ENCODE measurements at places on chromosomes 3 and 15.

- DNase-seq: no peak
Measured at GRCh38 chr3:129460572-129460971, 20.5 kb downstream of the IFT122 start.

DNA sequence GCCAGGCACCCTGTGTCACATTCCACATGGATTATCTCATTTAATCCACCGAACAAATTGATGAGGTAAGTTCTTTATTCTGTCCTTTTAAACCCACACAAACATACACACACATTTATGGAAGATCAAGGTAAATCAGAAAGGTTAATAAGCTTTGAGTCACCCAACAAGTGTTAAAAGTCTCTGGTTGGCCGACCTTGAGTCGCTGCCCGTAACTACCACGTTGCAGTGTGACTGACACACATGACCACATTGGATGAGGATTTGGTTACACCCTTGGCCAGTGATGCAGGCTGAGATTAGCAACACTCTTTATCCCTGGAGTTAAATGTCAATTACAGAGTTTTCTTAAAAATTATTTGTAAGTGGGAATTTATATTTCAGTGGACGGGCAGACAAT lies 19.2 kb downstream of the FOXP1 start:
- DNase-seq: no peak

DNA sequence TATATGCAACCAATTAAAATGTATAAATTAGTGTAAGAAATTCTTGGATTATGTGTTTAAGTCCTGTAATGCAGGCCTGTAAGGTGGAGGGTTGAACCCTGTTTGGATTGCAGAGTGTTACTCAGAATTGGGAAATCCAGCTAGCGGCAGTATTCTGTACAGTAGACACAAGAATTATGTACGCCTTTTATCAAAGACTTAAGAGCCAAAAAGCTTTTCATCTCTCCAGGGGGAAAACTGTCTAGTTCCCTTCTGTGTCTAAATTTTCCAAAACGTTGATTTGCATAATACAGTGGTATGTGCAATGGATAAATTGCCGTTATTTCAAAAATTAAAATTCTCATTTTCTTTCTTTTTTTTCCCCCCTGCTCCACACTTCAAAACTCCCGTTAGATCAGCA lies 65.4 kb upstream of the ACAD9 start:
- no peak for DNase-seq

DNA sequence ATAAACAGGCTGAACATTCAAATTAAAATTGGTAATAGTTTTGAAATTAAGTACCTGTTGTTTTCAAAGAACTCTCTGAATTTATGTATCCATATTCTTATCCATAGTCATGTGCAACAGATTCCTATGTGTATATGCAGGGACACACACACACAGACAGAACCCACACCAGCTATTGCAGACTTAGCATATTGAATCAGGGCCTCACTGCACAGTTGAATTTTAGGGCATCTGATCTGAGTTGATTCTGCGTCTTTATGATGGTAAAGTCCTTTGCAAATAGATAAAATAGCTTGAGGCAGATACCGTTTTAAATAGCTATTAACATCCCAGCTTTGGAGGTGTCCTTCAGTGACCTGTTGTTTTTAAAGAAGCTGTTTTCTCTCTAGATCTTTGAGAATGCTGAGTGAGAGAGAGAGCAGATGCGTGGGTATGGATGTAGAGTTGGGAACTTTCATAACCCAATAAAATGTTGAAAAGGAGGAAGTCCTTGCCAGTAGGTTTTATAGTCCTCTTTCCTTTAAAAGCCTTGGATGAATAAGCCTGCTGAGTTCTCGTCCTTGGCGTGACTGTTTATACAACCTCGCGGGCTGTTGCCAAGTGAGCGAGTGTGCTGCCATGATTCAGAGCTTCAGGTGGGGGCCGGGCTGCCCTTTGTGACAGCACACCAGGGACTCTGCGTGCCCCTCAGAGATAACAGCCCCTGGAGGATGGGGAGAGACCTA lies 18.3 kb downstream of the MYZAP start:
- no peak for DNase-seq

GRCh38 chr3:124213641-124214040 lies 221.7 kb upstream of the ROPN1 start:
- no peak for DNase-seq

- DNase-seq: no peak
Measured at GRCh38 chr3:126266291-126266840, 86.0 kb upstream of the ALDH1L1 start.

Data from NCI-H774 (cell line).